ENCODE measurements at places on chromosomes 16 and 17.

GRCh38 chr16:17483351-17483750 is 12.6 kb upstream of the XYLT1 start:
- DNase-seq = no peak
- no peak overlapping the region for H3K27ac ChIP-seq
- H3K4me3 ChIP-seq = no peak overlapping the region
- H3K4me1 ChIP-seq = peaks cover 11% of the 10 kb centered on the region

GRCh38 chr16:59881376-59881775 is 1147.3 kb upstream of the GOT2 start:
- DNase-seq = no peak
- no peaks in the 10 kb centered on the region for H3K4me1 ChIP-seq
- H3K27ac ChIP-seq = no peak overlapping the region
- no peaks in the 10 kb centered on the region for H3K27me3 ChIP-seq
- no peak overlapping the region for H3K4me3 ChIP-seq

- H3K4me1 ChIP-seq = no peaks in the 10 kb centered on the region
- no peak overlapping the region for H3K4me3 ChIP-seq
- peaks cover 7% of the 10 kb centered on the region for H3K27me3 ChIP-seq
- H3K27ac ChIP-seq = no peak overlapping the region
These were observed 54.8 kb upstream of the MTMR4 start for GRCh38 chr17:58569196-58569595.

- no peaks in the 10 kb centered on the region for H3K27me3 ChIP-seq
- no peak overlapping the region for H3K27ac ChIP-seq
- no peak for DNase-seq
- H3K36me3 ChIP-seq = peaks cover 4% of the 10 kb centered on the region
- no peak overlapping the region for H3K4me3 ChIP-seq
- H3K4me1 ChIP-seq = peaks cover 17% of the 10 kb centered on the region
These were observed 14.5 kb downstream of the C17orf100 start for GRCh38 chr17:6666077-6666521.

DNA sequence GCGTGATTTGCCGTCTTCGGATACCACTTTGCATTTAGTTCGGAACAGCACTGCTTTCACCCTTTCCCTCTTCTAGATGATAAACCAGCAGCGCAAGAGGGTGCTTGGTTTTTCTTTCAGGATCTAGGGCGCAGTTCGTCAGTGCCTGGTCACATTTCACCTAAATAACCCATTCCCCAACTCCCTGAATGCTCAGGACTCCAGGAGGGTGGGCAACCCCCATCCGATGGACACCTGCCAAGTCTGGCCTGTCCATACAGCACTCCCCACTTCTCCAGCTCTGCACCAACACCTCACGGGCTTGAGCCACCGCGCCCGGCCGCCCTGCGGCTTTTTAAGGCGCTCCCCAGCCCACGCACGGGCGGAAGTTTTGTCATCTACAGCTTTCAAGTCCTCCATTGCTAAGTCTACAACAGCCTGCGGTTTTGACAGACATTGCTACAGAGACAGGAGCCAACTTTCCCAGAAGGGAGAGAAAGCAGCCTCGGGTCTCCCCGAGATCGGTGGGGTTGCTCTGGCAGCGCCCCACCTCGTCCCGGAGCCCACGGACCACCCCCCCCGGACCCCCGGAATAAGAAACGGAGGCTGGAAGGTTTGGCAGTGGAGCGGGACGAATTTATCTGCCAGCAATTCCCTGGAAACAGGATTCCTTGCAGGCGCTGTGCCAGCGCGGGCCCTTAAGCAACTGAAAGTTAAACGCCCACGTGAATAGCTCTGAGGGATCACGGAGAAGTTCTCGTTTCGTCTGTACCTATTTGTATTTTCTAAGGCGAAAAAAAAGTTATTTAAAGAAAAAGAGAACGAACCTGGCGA is 38.6 kb upstream of the SLFN13 start:
- H3K27me3 ChIP-seq = no peaks in the 10 kb centered on the region
- peaks cover 49% of the 10 kb centered on the region for H3K4me1 ChIP-seq
- peak overlapping the region; percentile 96 for H3K4me3 ChIP-seq
- peaks cover 7% of the 10 kb centered on the region for H3K36me3 ChIP-seq
- peak; percentile 46 for DNase-seq

DNA sequence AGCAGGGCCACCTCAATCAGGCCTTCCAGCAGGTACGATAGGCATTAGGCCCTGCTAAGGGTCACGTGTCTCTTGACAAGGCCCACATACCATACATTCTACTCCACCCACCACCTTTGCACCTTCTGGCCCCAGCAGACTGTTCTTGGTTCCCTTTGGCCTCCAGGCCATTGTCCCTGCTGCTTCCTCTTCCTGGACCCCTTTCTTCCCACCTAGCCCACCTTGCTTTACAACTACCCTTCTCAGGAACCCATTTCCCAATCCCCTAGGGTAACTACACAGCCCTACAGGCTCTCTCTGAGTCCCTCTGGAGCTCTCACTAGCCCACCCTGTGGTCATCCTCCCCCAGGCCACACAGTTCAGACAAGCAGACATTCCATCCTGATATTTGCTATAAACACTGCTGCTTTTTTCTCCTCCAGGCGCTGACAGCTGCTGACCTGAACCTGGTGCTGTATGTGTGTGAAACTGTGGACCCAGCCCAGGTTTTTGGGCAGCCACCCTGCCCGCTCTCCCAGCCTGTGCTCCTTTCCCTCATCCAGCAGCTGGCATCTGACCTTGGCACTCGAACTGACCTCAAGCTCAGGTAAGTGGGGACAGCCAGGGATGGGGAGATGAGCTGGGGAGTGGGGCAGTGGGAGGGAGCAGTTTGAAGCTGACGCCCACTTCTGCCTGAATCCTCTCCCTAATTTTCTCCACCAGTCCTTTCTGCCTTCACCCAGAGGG is 1.4 kb upstream of the NRN1L start:
- H3K4me3 ChIP-seq = no peak overlapping the region
- peak overlapping the region; percentile 87 for H3K27ac ChIP-seq
- DNase-seq = no peak

GRCh38 chr16:88540346-88540977 is 29.7 kb upstream of the ZC3H18 start:
- no peaks in the 10 kb centered on the region for H3K36me3 ChIP-seq
- H3K27ac ChIP-seq = no peak overlapping the region
- no peak for DNase-seq
- H3K4me3 ChIP-seq = no peak overlapping the region

DNA sequence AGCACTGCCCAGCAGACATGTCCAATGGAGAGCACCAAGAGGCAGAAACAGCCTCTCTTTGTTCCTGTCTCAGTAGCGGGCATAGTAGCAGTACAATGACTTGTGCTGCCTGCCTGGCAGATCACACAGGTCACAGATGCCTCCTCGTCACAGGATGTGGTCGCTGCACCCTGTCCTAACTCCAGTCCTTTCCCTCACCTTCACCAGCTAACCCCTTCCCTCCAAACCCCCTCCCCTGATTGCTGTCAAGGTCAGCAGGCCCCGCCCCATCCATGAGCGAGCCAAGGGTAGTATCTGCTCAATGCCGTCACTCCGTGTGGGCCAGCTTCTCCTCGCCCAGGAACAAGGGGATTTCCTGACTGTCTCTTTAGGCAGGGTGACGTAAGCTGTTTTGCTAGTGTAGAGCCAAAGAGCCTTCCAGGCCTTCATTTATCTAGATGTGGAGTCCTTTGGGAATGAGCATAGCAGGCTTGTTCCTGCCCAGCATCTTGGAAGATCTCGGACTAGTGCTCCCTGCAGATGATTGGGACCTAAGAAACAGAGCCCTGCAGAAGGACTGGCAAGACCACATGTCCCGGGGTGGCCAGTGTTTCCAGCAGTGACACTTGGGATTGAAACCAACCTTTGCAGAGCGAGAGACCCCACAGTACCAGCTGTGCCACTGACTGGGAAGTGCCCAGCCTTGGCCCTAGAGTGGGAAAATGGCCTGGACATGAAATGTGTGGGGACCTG is 75.9 kb upstream of the TNRC6C start:
- H3K27ac ChIP-seq = peak overlapping the region; percentile 98
- peaks cover 57% of the 10 kb centered on the region for H3K4me1 ChIP-seq
- peak overlapping the region; percentile 95 for H3K4me3 ChIP-seq
- DNase-seq = peak; percentile 83
- no peaks in the 10 kb centered on the region for H3K27me3 ChIP-seq
- H3K36me3 ChIP-seq = no peaks in the 10 kb centered on the region

GRCh38 chr16:81263470-81264220 is 25.2 kb downstream of the BCO1 start:
- H3K36me3 ChIP-seq = no peaks in the 10 kb centered on the region
- peaks cover 14% of the 10 kb centered on the region for H3K27me3 ChIP-seq
- H3K27ac ChIP-seq = no peak overlapping the region
- H3K4me1 ChIP-seq = peaks cover 3% of the 10 kb centered on the region

DNA sequence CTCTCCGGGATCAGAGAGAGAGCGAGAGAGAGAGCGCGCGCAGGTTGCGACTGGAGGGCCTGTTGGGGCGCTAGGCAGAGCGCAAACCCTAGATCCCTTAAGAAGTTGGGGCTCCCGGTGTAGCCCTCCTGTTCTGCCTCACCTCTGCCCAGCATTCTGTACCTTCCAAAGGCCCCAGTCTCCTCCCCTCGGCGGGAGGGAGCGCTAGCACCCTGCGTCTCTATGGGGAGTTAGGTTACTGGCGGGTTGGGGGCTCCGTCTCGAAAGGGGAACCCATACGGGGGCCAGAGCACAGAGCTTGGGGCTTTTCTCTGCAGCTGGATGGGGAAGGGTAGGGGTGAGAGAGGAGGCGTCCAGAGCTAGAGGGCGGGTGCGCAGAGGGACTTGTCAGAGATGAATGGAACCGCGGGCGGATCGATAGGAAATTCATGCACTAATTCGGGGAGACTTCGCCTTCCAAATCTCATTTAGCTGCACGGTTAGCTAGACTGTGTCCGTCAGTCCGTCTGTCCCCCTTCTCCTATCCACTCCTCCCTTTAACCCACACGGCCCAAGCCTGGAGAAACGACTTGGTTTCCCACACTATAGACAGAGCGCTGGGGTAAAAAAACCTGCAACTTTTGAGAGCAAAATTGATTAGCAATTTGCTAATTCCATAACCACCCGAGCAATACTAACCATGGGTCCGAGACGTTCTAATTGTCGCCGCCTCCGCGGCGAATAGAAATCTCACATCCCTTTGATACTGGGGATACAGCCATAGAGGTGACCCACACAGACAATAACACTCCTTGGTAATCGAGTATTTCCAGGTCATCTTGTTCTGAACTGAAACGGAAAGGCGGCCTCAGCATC is 693 bp upstream of the HOXB4 start:
- H3K27ac ChIP-seq = peak overlapping the region; percentile 67
- DNase-seq = no peak
- peaks cover 50% of the 10 kb centered on the region for H3K27me3 ChIP-seq
- H3K4me3 ChIP-seq = peak overlapping the region; percentile 95

DNA sequence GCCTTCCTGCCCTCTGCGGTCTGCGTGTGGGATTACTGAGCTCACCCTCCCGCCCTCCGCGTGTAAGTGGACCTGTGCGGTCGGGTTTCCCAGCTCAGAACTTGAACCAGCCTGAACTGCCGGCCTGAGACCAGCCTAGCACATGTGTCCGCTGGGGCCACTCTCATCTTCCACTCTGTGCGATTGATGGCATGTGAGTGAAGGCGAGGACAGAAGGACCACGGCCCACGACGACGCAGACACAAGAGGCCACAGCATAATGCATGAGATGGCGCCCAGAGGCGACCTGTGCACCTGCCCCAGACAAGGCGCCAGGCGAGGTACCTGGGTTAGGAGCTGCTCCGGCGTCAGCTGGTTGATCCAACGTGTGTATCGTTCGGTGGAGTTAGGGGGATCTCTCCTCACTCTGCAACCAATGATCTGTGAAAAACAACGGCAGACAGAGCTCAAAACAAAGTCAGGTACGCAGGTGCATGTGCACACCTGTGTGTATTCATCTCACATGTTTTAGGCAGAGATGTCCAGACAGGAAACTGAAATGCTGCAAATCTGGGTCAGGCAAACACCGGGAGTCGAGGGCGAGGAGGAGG is 74.5 kb upstream of the METRNL start:
- no peak overlapping the region for H3K27ac ChIP-seq
- H3K27me3 ChIP-seq = no peaks in the 10 kb centered on the region
- peaks cover 3% of the 10 kb centered on the region for H3K36me3 ChIP-seq
- H3K4me1 ChIP-seq = peaks cover 9% of the 10 kb centered on the region

DNA sequence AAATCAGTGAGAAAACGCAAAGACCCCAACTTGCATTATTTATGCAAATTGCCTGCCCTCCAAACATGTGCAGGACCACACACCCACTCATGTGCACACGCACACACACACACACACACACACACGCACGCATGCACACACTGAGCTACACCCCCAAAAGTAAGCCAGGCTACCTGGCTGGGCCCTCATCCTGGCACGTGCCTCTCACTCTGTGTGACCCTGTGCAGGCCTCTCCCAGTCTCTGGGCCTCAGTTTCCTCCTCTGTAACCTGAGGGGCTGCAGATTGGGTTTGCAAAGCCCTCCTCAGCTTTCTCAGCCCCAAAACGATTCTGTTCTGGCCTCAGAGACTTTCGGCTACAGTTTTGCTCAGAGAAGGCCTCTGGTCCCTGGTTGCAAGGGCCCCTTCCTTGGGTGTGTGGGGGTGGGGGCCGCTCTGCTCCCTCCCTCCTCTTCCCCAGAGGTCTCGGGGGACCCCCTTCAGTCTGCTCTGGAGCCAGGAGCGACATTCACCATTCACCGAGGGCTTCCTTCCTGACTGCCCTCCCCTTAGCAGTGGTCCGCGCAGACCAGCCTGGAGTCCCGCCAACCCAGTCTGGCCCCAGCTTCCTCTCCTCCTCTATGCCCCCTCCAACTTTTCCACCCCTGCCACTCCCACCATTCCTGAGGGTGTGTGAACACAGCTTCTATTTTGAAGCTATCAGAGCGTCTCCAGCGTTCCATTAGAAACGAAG is 5.4 kb upstream of the PIK3R6 start:
- no peak overlapping the region for H3K4me3 ChIP-seq
- H3K36me3 ChIP-seq = no peaks in the 10 kb centered on the region
- no peak overlapping the region for H3K27ac ChIP-seq
- no peaks in the 10 kb centered on the region for H3K27me3 ChIP-seq

- H3K4me3 ChIP-seq = peak overlapping the region; percentile 46
- peak overlapping the region; percentile 78 for H3K27ac ChIP-seq
- no peaks in the 10 kb centered on the region for H3K27me3 ChIP-seq
- peaks cover 15% of the 10 kb centered on the region for H3K4me1 ChIP-seq
These were observed 11.5 kb downstream of the TAC4 start for GRCh38 chr17:49836111-49837030.

GRCh38 chr17:27944546-27945332 is 51.6 kb upstream of the LYRM9 start:
- H3K27ac ChIP-seq = no peak overlapping the region
- H3K36me3 ChIP-seq = no peaks in the 10 kb centered on the region
- peaks cover 7% of the 10 kb centered on the region for H3K27me3 ChIP-seq

GRCh38 chr16:445566-445965 is 20.1 kb downstream of the RAB11FIP3 start:
- no peaks in the 10 kb centered on the region for H3K36me3 ChIP-seq
- no peak overlapping the region for H3K4me3 ChIP-seq

GRCh38 chr17:79135628-79136405 is 61.2 kb downstream of the ENGASE start:
- no peak overlapping the region for H3K27ac ChIP-seq
- no peak overlapping the region for H3K4me3 ChIP-seq
- DNase-seq = no peak
- peaks cover 64% of the 10 kb centered on the region for H3K27me3 ChIP-seq

GRCh38 chr17:48618256-48618896 is 3.3 kb upstream of the HOXB8 start:
- peaks cover 41% of the 10 kb centered on the region for H3K4me1 ChIP-seq
- peak overlapping the region; percentile 96 for H3K27ac ChIP-seq
- peak overlapping the region; percentile 25 for H3K4me3 ChIP-seq
- peak; percentile 84 for DNase-seq
- peaks cover 12% of the 10 kb centered on the region for H3K36me3 ChIP-seq
